ENCODE measurements at places on chromosomes 11 and 22.

GRCh38 chr22:20748731-20749428 lies 25.0 kb upstream of the SERPIND1 start:
- no peak for DNase-seq

DNA sequence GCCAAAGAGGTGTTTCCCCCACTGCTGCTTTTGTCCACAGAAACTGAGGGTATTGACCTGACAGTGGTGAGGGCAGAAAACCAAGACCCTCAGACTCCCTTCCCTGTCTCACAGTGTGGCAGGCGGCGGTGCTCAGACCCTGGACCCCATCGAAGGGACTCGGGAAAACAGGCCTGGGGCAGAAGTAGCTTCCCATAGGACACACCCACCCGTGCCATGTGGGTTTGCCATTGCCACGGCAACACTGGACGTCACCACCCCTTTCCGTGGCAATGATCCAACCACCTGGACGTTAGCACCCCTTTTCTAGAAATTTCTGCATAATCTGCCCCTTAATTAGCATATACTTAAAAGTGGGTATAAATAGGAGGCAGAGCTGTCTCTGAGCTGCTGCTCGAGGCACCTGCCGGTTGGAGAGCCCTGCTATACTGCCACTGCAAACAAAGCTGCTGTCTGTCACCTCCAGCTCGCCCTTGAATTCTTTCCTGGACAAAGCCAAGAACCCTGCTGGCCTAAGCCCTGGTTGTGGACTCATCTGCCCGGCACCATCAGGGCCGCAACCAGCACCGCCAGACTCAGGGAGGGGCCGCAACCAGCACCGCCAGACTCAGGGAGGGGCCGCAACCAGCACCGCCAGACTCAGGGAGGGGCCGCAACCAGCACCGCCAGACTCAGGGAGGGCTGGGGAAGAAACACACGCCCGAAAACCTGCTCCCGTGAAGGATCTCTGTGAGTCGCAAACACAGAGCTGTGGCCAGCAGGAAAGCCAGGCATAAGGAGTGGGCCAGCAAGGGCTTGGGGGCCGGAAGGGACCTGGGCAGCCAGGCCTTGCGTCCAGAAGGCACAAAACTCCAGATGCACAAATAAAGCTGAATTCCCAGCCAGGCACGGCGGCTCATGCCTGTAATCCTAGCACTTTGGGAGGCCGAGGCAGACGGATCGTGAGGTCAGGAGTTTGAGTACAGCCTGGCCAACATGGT lies 10.4 kb downstream of the MLC1 start:
- DNase-seq = no peak

DNA sequence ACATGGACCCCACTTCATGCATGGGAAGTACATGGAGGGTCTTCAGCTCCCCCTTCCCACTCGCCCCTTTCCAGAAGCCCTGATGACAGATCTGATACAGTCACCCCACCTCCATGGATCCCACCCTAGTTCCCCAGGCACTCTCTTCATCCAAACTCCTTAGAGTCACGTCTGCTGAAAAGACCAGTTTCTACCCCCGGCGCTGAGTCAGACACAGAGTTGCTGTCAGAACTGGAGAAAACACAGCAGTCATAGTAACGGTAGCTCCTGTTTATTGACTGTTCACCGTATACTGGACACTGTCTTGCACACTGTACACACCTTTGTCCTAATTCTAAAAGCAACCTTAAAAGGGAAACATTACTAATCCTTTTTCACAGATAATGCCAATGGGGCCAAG lies 29.1 kb downstream of the DRD2 start:
- DNase-seq = no peak

- no peak for DNase-seq
Measured at GRCh38 chr22:32753591-32753990, 47.9 kb upstream of the TIMP3 start.

GRCh38 chr22:50641696-50642607 lies 14.0 kb upstream of the ARSA start:
- DNase-seq = no peak

GRCh38 chr11:29187215-29187614 lies 829.6 kb downstream of the KCNA4 start:
- no peak for DNase-seq

DNA sequence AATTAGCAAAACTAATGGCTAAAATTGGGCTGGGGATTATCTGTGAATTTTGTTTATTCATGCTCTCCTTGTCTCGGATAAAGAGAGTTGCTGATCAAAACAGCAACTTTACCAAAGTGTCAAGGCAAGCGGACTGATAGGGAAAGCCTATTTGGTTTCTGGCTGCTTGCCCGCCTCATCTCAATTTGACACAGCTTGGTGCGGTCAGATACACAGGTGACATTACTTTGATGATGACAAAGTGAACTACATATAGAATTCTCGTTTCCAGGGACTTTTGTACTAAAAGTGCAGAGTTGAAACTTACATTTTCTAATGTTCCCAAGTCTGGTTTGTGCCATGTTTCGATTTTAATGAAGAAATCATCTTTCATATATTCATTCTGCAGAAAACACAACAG lies 22.8 kb downstream of the PITPNB start:
- DNase-seq = no peak

GRCh38 chr11:119983240-119983732 lies 154.6 kb downstream of the TRIM29 start:
- no peak for DNase-seq

DNA sequence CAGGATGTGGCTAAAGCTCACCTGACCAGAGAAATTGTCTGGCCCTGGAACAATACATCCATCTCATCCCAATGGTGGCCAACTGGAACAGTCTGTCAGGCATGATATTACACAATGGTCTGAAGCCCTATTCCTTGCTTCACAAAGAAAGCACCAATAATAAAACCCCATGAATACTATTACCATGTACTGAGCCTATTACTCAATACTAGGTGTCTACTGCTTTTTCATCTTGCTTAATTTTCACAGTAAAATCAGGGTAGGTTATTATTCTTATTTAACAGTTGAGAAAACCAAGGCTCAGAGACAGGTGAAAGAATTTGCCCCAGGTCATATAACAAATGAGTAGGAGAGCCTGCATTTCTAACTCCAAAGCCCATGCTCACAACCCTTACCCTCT lies 68.9 kb upstream of the CAPRIN1 start:
- no peak for DNase-seq

DNA sequence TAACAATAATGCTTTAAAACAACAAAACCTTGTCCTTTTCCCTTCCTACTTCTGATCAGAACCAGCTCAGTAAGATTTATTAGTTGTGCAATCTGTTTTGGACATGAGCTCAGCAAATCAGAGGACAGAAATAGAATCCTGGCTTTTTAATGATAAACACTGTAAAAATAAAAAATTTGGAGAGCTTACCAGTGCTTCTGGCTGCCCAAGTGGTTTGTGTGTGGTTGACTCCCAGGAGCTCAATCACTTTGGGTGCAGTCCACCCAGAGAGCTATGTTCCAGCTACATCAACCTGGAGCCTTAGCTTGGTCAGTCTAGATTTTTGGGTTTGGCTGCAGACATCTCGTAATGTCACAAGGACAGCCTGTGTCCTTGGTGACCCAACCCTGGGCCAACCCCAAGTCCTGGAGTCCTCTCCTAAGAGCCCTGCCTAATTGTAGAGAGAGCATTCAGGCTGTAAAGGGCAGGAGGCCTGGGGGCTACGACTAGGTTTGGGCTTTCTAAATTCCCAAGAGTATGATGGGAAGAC lies 28.5 kb downstream of the CD44 start:
- no peak for DNase-seq

- no peak for DNase-seq
Measured at GRCh38 chr11:44627911-44628729, 62.7 kb downstream of the CD82 start.

GRCh38 chr11:120869516-120870011 lies 154.3 kb upstream of the TBCEL start:
- no peak for DNase-seq

- DNase-seq = no peak
Measured at GRCh38 chr11:96156379-96156722, 186.6 kb downstream of the MAML2 start.

DNA sequence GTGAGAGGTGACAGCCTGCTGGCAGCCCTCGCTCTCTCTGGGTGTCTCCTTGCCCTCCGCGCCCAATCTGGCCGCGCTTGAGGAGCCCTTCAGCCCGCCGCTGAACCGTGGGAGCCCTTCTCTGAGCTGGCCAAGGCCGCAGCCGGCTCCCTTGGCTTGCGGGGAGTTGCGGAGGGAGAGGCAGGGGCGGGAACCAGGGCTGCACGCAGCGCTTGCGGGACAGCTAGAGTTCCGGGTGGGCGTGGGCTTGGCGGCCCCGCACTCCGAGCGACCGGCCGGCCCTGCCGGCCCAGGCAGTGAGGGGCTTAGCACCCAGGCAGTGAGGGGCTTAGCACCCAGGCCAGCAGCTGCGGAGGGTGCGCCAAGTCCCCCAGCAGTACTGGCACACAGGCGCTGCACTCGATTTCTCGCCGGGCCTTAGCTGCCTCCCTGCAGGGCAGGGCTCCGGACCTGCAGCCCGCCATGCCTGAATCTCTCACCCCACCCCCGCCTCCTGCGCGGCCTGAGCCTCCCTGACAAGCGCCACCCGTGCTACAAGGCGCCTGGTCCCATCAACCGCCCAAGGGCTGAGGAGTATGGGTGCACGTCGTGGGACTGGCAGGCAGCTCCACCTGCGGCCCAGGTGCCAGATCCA lies 1526.1 kb downstream of the FAM181B start:
- DNase-seq = no peak

DNA sequence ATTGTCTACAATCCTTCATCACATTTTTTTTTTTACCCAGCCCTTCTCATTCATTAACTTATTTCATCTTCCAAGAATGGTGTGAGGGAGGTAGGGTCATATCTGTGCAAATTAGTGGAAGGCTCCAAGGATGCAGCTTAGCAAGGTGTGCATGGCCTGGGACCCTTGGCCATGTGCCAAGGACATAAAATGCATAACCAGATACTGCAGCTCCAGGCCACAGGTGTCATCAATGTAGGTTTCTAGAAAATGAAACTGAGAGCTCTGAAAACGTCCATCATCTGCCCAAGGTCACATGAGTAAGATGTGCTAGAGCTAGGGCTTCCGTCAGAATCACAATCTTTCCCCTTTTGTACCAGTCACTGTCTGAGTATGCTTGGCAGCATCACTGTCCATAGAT lies 29.8 kb downstream of the ANKK1 start:
- DNase-seq = no peak

DNA sequence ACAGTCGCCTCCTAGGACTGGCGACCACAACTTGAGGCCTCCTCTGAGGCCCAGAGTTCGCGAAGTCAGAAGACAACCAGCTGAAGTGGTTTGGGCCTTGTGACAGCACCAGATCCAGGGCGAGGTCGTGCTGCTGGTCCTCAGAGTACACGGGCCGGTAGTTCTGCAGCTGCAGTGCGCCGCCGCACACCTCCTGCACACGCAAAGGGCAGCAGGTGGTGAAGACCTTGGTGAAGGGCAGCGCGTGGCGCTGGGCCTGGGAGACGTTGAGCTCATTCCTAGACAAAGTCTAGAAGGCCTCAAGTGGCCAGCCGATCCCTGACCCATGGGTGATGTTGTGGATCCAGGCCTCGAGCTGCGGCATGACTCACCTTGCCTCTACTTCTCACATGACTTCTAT lies 18.2 kb downstream of the CD3E start:
- no peak for DNase-seq

DNA sequence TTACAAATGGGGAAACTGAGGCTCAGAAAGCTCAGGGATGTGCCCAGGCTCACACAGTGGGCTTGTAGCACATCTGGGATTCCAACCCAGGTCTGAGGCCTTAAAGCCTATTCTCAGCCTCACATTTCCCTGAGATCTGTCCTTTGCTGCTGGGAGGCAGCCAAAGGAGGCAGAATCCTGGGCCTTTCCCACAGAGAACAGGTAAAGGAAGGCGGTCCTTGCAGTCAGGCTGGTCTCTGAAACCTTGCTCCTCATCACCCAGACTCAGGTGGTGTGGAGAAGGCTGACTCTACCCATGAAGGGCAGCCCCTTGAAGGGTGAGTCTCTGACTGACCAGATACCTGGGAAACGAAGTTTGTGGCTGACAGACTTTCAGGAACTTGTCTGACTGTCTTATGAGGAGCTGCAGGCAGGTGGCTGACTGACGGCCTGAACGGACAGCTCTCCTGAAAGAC lies 7.8 kb downstream of the SLCO2B1 start:
- no peak for DNase-seq

GRCh38 chr11:104106136-104106754 lies 57.7 kb downstream of the PDGFD start:
- DNase-seq = no peak

- DNase-seq = no peak
Measured at GRCh38 chr11:122343210-122343609, 227.2 kb upstream of the BLID start.

GRCh38 chr11:113884361-113884836 lies 9.0 kb upstream of the USP28 start:
- no peak for DNase-seq

DNA sequence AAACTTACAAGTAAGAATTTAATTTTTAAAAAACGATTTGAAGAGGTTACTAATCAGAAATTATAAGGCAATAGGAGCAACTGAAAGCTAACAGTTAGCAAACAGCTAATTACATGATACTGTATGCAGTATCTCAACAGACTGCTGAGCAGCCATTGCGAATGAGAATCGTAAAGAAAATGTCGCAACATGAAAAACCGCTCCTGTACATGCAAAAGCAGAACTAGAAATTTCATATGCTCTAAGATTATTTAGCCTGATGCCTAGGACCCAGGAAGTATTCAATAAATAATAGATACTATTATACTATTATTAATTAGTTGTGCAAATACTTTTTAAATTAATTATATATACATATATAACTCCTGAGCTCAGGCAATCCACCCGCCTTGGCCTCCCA lies 48.7 kb upstream of the EP300 start:
- DNase-seq = no peak

DNA sequence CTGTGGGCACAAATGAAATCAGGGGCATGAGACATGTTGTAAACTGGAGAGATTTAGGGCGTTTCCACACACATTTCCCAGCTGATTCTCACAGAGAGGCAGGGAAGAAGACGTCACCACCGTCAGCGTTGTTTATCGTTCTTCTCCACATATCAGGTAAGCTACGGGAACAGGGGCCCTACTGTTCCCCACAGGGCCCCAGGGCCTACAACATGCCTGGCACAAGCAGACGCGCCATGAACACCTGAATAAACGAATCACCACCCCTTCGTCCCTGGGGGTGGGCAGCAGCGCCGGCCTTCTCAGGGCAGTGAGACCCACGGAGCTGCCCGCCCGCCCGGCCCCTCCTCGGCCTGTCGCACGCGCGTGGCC lies 342 bp downstream of the EFCAB6 start:
- DNase-seq = no peak

DNA sequence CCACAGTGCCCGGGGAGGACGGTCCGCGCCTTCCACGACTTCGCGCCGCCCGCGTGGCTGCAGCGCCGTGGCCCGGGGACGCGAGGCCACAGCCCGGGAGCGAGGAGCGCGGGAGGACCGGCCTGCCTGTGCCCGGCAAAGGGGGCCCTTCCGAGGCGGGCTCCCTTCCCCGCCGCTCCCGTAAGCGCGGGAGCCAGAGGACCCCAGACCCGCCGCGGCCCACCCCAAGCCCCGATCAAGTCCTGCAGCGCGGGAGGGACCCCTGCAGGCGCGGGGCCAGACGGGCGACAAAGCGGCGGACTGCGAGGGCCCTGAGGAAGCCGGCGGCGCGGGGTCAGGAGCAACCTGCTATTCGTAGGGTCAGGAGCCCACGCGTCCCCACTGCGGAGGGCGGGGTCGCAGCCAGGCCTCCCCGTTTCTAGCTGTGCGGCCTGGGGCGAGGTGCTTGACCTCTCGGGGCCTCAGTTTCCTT lies 110.3 kb downstream of the WNT7B start:
- no peak for DNase-seq

- no peak for DNase-seq
Measured at GRCh38 chr22:25134028-25134427, 65.6 kb upstream of the CRYBB3 start.
